ENCODE measurements at places on chromosomes 16 and 17.

- DNase-seq, result no peak
Measured at GRCh38 chr16:72992142-72992601, 55.8 kb downstream of the ZFHX3 start.

DNA sequence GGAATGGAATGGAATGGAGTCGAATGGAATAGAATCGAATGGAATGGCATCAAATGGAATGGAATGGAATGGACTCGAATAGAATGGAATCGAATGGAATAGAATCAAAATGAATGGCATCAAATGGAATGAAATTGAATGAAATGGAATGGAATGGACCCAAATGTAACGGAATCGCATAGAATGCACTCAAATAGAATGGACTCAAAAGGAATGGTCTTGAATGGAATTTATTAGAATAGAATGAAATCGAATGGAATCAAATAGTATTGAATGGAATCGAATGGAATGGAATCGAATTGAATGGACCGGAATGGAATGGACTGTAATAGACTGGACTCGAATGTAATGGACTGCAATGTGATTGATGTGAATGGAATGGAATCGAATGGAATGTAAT, 501.4 kb upstream of the WSB1 start:
- DNase-seq, result peak; percentile 61

DNA sequence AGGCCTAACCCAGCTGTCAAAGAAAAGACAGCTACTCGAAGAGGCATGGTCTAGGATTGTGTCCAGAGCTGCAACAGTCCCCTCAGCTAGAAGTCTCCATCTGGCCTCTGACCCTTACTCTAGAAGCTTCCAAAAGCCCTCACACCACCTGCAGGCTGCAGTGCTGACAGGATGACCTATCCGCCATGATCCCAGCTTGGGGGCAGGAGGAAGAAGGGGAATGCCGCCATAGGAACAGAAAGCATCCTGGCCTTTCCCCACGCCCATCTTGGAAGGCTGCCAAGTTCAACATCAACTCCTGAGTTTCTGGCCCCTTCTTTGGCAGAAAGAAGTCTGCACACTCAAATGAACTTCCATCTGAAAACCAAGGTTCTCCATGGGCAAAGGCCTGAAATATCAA, 3.1 kb upstream of the KRT36 start:
- no peak for DNase-seq

DNA sequence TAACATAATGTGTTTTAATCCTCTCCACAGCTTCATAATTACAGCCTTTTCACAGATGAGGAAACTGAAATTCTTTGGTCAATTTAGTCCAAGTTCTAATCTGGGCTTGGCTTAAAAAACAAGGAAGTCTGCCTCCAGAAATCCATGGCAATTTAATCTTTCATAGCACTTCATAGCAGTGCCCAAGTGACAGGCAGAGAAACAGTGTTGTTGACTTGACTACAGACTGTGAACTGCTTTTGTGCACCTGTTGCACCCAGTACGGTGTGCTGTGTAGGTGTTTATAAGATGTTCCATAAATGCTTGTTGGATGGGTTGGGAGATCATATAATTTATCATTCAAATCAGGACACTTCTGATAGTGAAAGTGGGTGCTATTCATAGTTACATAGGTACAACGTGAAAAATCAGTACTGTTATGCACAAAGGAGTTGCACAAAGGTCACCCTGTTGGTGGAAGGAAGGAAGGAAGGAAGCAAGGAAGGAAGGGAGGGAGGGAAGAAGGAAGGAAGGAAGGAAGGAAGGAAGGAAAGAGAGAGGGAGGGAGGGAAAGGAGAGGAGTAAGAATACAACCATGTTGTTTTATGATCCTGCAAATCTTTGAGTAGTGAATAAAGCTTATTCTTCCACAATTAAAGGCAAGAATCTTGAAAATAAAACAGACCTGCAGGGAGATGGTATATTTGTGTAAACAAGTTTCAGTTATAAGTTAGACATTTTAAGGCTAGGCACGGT, 56.5 kb upstream of the HLF start:
- DNase-seq, result no peak

GRCh38 chr17:67557921-67558320, 159.8 kb upstream of the NOL11 start:
- DNase-seq, result peak; percentile 8

DNA sequence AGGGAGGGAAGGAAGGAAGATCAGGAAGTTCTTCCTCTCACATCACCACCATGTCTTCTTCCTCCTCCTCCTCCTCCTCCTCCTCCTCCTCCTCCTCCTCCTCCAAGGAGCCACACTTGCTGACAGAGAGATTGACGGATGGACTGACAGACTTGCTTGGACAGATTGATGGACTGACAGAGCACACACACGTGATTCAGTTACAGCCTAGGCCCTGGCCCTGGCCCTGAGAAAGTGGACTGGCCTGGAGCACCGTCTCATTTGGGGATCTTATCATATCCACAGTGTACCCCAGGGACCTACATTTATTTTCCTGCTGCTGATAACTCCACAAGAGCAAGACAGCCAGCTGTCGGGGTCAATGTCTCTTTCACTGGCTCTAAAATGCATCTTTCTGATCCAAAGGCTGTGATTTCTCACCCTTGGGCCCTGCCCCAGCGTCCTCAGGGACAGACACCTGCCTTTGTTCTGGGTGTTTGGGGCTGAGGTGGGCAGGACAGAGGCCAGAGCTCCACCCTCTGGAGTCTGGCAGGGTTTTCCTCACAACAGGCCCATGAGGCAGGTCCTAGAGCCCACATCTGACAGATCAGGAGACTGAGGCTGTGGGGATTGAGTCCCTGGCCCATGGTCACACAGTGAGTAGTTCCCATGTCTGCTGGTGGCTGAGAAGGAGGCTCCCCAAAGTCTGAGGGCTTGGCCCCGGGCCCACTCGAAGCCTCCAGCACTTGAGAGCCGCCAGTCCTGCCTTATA, 2.3 kb upstream of the P2RX1 start:
- DNase-seq, result no peak

DNA sequence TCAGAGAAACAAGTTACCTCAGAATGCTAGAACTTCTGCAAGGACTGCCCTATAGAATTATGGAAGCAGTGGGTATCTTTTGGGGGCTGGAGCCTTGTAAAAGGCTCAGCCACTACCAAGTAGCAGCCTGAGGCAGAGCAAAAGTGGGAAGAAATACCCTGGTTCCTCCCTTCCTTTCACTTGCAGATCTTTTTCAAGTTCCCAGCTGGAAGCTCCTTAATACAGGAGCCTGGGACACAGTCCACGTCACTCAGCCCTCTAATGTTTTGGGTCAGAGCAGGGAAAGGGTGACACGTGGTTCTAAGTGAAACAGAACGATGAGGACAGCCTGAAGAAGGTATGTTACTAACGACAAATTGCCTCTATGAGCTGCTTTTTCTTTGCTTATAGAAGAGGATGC, 93.1 kb downstream of the CNTNAP4 start:
- no peak for DNase-seq

GRCh38 chr17:50172130-50172529, 6.3 kb downstream of the SGCA start:
- DNase-seq, result no peak
